ENCODE measurements at places on chromosomes 12 and 14.

DNA sequence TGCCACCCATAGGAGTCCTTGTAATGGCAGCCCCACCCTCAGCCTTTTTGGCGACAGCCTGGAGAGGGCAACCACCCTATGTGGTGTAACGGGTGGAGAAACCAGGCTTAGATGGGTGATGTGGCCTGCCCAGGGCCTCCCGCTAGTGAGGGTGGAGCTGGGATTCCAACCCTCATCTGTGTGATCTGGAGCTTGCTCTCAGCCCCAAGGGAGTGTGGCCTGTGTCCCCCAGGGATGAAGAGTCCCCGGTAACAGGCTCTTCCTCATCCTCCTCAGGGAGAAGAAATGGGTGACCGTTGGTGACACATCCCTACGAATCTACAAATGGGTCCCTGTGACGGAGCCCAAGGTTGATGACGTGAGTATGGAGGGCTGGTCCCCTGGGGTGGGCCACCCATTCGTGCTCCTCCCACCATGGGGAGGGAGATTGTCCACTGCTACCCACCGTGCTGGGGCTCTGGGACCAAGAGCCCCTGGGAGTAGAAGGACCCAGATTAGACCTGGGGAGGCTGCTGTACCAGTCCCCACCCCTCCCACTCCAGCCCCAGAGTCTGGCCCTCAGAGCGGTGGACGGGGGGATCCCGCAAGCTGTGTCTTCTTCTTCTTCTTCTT is 8.8 kb downstream of the BCL7A start:
- no peak for DNase-seq

DNA sequence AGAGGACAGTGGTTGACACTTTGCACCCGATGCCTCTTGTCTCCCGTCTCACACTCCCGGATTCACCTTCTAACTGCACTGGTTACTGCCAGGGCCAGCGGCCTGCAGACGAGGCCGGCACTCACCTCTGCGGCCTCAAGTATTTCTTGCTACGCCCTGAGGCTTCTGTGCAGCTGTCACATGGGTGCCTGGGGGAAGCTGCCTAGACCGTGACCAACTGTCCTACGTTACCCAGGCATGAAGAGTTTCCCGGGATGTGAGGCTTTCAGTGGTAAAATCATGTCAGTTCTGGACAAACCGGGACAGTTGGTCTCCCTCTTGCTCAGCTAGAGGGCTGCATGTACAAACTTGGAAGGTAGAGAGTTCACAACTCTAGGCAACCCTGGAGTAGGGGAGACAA is 274.5 kb downstream of the GLT1D1 start:
- no peak for DNase-seq

DNA sequence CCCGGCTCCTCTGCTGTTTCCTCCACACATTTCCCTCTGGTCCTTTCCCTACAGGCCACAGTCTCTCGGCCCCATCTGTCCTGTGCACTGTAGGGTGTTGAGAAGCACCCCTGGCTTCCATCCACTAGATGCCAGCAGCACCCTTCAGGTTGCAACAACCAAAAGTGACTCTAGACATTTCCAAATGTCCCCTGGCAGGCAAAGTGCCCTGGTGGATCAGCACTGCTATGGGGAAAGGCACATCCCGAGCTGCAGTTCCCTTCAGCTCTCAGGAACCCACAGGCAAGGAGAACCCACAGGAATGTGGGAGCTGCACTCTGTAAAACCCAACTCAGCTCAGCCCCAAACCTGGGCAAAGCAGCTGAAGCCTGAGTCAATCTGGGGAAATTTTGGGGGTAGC is 77.0 kb downstream of the RBM19 start:
- no peak for DNase-seq

DNA sequence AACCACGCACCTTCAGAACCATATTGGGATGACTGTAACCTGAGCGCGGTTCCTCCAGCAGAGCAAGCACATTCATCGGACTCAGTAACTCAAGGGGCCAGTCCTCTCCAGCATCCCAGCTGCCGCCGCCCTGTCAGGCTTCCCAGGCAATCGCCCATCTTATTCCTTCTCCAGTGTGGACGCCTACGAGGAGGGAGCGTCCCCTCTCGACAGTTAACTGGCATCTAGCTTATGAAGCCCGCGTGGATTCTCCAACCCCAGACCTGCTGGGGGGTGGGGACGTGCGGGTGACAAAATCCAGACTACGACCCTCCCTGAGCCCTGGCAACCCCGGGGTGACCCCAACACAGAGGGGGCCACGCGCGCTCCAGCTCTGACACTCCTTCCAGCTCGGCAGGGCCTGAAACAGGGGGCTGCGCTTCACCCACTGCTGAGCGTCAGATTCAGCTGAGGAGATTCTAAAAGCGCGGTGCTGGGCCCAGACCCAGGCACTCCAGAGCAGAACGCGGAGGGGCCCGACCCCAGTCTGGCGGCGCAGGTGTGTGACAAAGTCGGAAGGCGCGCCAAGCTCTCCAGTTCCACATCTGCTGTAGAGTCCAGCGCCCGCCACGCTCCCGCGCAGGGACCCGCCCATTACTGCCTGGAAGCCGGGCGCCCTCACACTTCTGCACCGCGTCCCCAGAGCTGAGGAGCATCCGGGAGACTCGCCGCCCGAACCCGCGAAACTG is 43.9 kb upstream of the ESR2 start:
- peak; percentile 49 for DNase-seq

DNA sequence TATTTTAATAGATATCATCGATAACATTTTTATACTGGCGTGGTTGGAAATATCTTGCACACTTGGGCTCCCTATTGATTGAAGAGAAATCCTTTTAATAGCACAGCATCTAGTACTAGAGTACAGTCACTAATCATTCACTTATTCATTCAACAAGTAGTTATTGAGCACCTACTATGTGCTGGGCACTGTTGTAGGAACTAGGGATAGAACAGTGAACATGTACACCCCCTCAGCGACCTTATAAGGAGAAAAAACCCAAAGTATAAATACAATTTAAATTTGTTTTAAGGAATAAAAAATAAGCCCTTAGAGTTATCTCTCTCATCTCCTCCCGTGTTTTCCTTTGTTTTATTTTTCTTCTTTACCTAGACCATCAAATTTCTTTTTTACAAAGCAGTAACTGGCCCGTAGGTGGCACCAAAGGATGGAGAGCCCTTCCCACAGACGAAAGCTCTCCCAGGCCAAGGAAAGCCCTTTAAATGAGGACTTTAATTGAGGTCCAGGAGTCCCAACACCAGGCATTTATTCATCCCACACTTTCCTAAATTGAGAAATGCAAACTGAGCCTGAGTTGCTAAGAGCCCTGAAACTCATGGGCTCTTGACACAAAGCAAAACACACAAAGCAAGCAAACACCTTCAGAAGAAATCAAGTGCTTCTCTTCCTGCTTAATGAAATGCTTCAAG is 29.0 kb downstream of the PEBP1 start:
- DNase-seq, result no peak

GRCh38 chr14:99632410-99633035 is 12.4 kb upstream of the HHIPL1 start:
- DNase-seq, result no peak

DNA sequence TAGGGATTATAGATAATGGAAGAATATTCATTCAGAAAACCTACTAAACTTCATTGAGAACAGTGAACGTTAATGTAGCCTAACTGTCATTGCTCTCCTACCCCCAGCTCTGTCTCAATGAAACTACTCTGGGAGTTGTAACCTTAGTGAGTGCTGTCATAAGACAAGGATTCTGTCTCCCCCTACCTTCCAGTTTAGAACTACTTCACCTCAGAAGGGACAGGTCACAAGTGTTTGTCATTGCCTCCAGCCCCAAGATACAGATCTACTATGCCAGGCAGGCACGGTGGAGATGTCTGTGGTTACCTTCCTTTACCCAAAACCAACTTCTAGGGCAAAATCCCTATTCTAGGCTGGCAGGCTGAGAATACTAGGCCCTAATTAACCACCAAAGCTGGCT is 833.1 kb upstream of the SEL1L start:
- no peak for DNase-seq

- no peak for DNase-seq
Observed at GRCh38 chr12:64125913-64126312, 96.2 kb downstream of the KICS2 start.

Data from GDM1 (cell line).